NCI-H460 (cell line): ENCODE measurements at places on chromosomes 7 and 10. TPM values are rescaled to one million over a fixed set of nuclear protein-coding genes. Genes with fewer than 3 reads are reported as not detected.

USP6NL gene
- 13.1 and 13.9 TPM in 2 replicates for total RNA-seq

DNA sequence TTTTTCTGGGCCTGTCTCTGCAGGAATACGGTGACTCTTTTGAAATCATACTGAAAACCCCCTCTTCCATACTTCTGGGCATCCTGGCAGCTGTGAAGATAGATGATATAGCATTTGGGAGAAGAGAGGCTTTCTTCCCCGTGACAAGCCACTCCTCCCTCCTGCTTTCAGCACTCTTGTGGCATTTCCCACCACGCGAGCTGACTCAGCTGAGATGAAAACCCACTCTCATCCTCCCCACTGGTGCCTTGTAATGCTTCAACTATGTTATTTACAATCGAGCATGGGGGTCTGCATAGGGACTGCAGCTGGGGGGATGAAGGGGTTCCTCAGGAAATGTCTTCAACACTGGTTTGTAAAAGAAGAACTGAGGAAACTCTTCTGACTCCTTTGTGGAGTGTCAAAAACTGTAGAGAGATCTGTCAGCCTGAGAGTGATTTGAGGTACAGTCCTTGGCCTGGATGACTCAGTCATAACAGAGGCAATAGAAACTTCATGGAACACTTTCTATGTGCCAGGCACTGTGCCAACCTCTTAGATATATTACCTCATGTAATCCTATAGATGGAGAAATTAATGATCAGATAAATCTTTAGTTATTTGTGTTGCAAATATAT is 1.7 kb upstream of the TBATA start:
- no peak for DNase-seq

- DNase-seq = no peak
Observed at GRCh38 chr10:33674491-33674890, 340.0 kb upstream of the NRP1 start.

- peak; percentile 65 for DNase-seq
Observed at GRCh38 chr7:106598663-106599342, 62.2 kb downstream of the CCDC71L start.

DNA sequence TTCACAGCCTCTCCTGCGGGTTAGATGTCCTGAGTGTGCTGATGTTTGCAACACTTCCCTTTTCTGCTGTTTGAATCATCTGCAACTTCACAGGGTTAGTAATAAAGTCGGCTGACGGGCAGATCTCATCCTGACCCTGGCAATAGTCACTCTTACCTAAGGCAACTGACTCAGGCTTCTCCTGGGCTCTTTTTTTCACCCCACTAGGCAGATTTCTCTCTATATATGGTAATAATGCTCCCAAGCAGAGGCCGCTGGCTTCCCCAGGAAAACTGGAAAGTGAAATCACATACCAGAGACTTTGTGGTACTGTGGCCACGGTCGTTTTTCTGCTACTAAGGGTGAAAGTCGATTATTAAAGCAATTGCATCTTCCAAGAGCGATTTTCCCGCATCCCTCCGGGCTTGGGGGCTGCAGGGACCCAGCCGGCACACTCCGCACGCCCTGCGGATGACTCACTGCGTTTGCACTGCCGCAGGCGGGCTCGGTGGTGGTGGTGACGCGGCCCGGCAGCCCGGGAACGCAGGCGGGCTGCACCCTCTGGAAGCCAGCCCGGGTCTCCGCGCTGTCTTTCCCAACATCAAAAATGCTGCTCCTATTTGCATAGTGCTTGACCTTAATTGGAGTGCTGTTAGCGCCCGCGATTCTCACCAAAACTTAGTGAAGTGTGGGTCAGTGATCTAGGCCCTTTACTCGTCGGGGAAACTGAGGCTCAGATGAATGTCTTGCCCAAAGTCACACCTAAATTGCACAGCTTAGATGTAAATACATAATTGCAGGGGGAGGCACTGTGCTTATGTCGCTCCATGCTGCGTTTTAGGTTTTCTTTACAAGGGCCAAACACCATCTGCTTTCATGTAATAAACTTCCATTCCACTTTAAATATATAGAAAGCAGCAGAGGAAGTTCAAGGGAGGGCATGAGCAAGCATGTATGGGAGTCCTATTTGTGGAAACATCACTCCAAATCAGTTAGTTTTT is 47.6 kb upstream of the ITGB1 start:
- DNase-seq = peak; percentile 78

- no peak for DNase-seq
Observed at GRCh38 chr10:97550336-97551149, 22.0 kb upstream of the ANKRD2 start.

- DNase-seq = no peak
Observed at GRCh38 chr7:130150587-130150986, 54.6 kb downstream of the TMEM209 start.

PRKG1 gene
- 0.81 and 1.0 TPM in 2 replicates for total RNA-seq

- no peak for DNase-seq
Observed at GRCh38 chr7:112495156-112495788, 14.5 kb downstream of the LSMEM1 start.

DNA sequence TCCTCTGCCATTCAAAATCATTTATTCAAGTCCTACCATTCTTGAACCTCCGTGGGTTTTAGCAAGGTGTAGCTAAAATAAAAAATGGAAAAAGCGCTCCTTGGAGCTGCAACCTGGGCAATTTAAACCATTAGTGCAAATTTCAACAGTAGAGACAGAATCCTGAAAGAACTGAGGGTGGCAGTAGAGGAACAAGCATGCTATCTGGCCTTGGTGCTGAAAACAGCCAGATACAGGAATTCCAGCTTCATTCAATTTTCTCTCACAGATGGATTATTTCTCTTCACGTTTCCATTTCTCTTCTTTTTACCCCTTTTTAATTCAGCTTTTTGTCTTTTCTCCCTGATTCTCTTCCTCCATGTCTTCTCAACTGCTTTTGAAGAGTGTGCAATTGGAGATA is 77.7 kb downstream of the OTUD1 start:
- no peak for DNase-seq

PDE6C gene
- not detected in 2 replicates for total RNA-seq

DNA sequence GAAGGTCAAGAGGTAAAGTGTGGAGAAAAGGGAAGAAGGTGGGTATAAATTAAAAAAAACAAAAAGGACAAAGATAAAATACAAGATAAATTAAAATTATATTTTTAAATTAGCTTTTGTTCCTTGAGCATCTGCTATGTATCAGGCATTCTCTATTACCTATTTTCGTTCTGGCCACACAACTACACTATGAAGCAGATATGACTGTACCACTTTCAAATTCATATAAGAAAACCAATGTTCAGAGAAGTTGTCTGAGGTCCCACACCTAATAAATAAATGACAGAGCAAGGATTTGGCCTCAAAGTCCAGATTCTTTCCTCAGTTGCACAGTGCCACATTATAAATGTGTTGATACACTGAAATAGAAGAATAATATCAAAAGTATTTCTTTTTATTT is 103.8 kb upstream of the PCDH15 start:
- no peak for DNase-seq

DNA sequence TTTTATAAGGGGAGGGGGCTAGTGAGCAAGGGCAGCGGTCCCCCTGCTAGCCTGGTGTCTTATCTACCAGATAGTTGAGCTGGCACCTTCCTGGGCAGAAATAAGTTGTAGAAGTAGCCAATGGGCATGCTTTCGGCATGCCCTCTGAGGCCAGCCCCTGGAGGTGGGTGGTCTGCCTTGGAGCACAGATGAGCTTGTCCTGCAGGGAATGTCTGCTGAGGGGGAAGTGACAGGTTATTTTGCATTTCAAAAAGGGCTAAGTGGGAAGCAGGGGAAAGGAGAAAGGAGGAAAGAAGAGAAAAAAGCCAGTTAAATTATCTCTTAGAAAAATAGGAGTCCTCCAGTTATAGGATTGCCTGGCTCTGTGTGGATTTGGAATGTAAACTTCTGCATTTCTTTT is 88.9 kb downstream of the GPR26 start:
- DNase-seq = no peak

DNA sequence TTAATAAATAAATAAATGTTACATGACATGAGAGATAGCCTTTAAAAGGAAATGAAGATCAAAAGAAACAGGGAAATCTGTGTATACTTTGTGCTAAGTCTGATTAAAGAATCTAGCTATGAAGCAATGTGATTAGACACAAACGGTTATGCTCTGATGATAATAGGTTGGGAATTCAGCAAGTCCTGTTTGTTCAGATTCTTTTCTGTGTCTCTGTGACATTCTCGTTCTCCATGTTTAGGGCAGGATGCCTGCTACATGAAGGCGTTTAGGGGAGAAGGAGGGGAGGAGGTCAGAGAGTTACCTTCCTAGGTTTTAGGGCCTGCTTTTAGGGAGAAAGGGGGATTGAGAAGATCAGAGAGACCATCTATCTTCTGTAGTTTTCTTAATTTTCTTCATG is 555.3 kb downstream of the DNAJB9 start:
- no peak for DNase-seq
